ENCODE measurements at places on chromosomes 2 and 18. TPM values are rescaled to one million over a fixed set of nuclear protein-coding genes. Genes with fewer than 3 reads are reported as not detected.

Gene BUB1
- total RNA-seq = 48.2 TPM

Gene RBKS
- total RNA-seq = 1.6 TPM

Gene SLC4A5
- total RNA-seq = 0.65 TPM

Gene ATG4B
- 66.6 TPM for total RNA-seq

Gene IL36G
- total RNA-seq = not detected

Gene ASPRV1
- total RNA-seq = 0.71 TPM

DNA sequence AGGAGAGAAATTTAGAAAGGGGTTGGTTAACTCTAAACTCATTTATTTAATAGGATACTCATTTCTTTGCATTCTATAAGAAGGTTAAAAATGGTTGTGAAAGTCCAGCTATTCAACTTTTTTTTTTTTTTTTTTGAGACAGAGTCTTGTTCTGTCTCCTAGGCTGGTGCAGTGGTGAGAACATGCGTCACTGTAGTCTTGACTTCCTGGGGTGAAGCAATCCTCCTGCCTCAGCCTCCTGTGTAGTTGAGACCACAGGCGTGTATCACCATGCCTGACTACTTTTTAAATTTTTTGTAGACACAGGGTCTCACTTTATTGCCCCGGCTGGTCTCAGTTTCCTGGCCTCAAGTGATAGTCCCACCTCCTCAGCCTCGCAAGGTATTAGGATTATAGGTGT is 11.9 kb downstream of the ELP2 start:
- H3K4me3 ChIP-seq = no peak overlapping the region
- peaks cover 5% of the 10 kb centered on the region for H3K4me1 ChIP-seq
- H3K36me3 ChIP-seq = peaks cover 67% of the 10 kb centered on the region
- no peak for DNase-seq
- H3K27ac ChIP-seq = no peak overlapping the region
- no peaks in the 10 kb centered on the region for H3K27me3 ChIP-seq

- H3K4me3 ChIP-seq = no peak overlapping the region
- no peaks in the 10 kb centered on the region for H3K4me1 ChIP-seq
- no peaks in the 10 kb centered on the region for H3K36me3 ChIP-seq
- H3K27me3 ChIP-seq = no peaks in the 10 kb centered on the region
- DNase-seq = no peak
These were observed 66.5 kb upstream of the CABLES1 start for GRCh38 chr18:23068570-23069310.

DNA sequence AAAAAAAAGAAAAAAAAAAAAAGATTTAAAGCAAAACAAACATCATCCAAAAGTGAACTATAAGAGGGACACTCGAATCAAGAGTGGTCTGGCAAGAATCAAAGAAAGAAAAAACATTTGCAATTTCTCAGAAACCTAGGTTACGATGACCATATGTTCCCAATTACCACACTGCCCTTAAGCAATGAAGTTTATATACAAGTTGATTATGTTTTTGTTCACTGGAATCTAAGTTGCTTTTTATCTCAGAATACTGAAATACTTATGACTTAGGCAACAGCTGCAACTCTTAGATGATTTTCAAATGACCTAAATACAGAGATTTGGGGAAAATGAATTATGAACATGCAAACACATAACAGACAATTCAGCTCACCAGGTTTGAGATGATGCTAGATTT is 597.1 kb upstream of the CHAC2 start:
- no peak overlapping the region for H3K27ac ChIP-seq
- H3K4me1 ChIP-seq = no peaks in the 10 kb centered on the region
- no peak for DNase-seq
- H3K4me3 ChIP-seq = no peak overlapping the region
- H3K27me3 ChIP-seq = no peaks in the 10 kb centered on the region

GRCh38 chr2:72139874-72140620 is 7.6 kb downstream of the CYP26B1 start:
- no peaks in the 10 kb centered on the region for H3K36me3 ChIP-seq
- H3K4me3 ChIP-seq = no peak overlapping the region
- no peaks in the 10 kb centered on the region for H3K4me1 ChIP-seq
- H3K27ac ChIP-seq = no peak overlapping the region

GRCh38 chr2:195929531-195929930 is 139.1 kb downstream of the DNAH7 start:
- no peaks in the 10 kb centered on the region for H3K27me3 ChIP-seq
- H3K4me3 ChIP-seq = no peak overlapping the region
- no peaks in the 10 kb centered on the region for H3K36me3 ChIP-seq
- no peaks in the 10 kb centered on the region for H3K4me1 ChIP-seq

GRCh38 chr2:58237741-58238140 is 3.4 kb downstream of the FANCL start:
- DNase-seq = peak; percentile 67
- no peaks in the 10 kb centered on the region for H3K36me3 ChIP-seq
- peak overlapping the region; percentile 89 for H3K4me3 ChIP-seq

DNA sequence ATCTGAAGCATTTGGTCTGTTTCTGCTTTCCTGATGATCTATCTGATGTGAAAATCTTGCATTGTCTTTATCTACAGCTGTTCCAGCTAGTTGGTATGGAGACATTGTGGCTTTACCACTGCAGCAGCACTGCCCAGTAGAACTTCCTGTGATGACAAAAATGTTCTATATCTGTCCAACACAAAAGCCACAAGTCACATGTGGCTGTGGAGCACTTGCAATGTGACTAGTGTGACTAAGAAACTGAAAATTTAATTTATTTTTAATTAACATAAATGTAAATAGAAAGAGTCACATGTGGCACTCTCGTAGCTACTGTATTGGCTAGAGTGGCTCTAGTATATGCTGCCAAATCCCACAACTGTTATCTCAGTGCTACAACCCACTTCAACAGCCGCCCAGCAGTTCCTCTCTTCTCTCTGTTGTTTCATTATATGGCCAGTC is 425.7 kb downstream of the SETBP1 start:
- H3K4me1 ChIP-seq = peaks cover 54% of the 10 kb centered on the region
- H3K27ac ChIP-seq = peak overlapping the region; percentile 50
- H3K4me3 ChIP-seq = no peak overlapping the region
- no peaks in the 10 kb centered on the region for H3K27me3 ChIP-seq
- DNase-seq = peak; percentile 42

DNA sequence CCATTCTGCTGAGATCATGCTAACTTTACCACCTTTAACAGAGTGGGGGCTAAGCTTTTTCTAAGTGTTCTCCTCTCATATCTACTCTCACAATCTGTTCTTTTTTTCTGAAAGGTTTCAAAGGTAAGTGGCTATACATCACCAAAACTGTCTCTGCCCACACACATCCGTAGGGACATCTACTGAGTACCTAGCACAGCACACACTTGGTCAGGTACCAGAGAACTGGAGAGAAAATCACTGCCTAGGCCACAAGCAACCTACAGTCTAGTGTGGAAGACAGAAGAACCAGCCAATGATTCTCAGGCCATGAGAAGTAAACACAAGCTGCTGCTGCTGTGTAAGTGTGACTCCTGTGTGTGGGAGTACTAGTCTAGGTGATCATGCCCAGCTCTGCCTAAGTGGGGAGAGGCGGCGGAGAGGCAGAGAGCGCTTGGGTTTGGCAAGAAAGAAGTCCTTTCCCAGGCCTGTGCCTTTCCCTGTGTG is 176.1 kb upstream of the ZFP36L2 start:
- no peak for DNase-seq
- no peaks in the 10 kb centered on the region for H3K27me3 ChIP-seq
- no peak overlapping the region for H3K4me3 ChIP-seq
- peak overlapping the region; percentile 53 for H3K27ac ChIP-seq
- H3K36me3 ChIP-seq = no peaks in the 10 kb centered on the region

GRCh38 chr2:157326698-157327097 is 1.1 kb upstream of the ERMN start:
- no peak overlapping the region for H3K27ac ChIP-seq
- no peaks in the 10 kb centered on the region for H3K36me3 ChIP-seq
- no peaks in the 10 kb centered on the region for H3K27me3 ChIP-seq
- H3K4me3 ChIP-seq = no peak overlapping the region

- DNase-seq = peak; percentile 9
- no peaks in the 10 kb centered on the region for H3K36me3 ChIP-seq
- H3K4me1 ChIP-seq = no peaks in the 10 kb centered on the region
These were observed 72.8 kb downstream of the HNMT start for GRCh38 chr2:138037090-138037489.

DNA sequence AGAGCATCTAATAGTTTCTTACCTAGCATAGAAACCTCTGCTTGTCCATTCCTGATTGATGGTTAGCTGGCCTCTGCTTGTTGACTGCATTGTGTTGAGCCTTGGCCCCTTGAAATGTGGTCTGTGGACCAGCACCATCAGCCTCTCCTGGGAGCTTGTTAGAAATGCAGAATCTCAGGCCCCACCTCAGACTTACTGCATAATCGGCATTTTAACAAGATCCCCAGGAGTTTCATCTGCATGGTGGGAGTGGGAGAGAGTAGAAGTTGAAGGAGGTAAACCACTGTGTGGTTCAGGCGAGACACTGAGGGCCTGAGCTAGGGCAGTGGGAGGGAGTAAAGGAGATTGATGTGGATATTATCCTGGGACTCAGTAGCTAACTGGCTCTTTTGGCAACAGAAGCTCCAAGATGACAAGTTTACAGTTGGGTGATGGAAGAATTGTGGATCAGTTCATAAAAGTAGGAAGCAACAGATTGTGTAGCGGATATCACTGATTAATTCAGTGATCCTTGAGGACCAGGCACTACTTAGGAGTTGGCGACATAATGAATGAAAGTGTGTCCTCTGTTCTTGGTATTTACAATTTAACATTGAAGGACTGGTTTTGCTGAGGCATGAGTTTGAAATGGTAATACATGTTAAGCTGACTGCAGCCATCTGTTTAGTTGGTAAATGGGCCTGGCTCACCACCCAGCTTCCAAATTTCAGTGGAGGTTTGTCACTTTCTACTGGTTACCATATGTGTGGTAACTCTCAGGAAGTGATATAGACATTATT is 20.9 kb downstream of the PHLPP1 start:
- H3K27me3 ChIP-seq = no peaks in the 10 kb centered on the region
- no peaks in the 10 kb centered on the region for H3K4me1 ChIP-seq
- no peak overlapping the region for H3K27ac ChIP-seq
- no peaks in the 10 kb centered on the region for H3K36me3 ChIP-seq
- no peak overlapping the region for H3K4me3 ChIP-seq

DNA sequence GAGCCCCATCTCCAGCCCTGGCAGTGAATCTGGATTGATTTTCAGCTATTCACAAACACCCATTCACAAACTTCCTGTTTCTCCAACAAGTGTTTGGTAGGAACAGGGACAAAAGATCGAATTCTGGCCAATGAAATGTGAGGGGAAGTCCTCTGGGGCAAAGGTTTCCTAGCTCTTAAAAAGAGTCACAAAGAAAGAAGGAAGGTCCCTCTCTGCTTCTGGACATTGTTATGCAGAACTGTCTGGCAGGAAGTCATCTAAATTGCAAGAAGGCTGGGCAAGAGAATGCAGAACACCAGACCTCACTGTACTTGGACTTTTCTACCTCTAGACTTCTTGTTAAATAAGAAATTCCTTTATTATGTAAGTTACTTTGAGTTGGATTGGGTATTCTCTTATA is 137.3 kb downstream of the CCDC148 start:
- H3K36me3 ChIP-seq = no peaks in the 10 kb centered on the region
- H3K27me3 ChIP-seq = no peaks in the 10 kb centered on the region
- no peak overlapping the region for H3K4me3 ChIP-seq
- no peaks in the 10 kb centered on the region for H3K4me1 ChIP-seq

DNA sequence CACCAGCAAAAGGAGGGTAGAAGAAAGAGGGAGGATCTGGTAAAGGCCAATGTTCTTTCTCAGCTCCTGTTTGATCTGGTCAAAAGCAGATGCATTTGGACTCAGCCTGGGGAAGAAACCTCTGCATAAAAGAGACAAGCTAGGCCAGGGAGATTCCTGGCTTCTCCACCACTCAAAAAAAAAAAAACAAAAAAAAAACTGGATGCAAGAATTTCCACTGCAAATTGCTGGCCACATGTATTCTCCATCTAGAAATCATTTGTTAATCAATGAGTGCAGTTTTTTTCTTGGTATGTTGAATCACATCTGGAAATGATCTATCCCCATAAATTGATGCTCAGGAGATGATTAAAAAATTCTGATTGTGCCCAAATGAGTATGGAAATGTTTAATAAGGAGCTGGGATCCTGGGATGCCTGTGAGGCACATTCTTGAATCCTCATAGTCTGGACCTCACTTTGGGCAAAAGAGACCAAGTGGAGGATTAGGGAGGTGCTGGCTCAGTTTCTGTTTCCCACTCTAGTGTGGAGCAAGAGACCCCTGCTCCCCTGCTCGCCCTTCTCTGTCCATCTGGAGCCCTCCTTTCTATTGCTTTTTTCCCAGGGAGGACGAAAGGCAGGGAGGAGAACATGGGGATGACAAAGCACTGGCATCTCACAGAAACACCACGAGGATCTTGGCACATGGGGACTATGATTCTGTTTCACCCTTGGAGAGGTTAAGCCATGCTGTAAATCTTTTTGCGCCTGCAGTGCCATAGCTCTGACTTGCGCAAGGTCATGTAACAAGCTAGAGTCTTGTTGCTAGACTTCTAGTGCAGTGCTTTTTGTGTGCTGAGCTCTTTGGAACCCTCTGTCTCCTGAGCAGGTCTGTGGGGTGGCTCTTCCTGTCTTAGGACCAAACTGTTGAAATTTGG is 57.6 kb downstream of the APOB start:
- no peaks in the 10 kb centered on the region for H3K36me3 ChIP-seq
- no peak for DNase-seq
- no peak overlapping the region for H3K4me3 ChIP-seq
- H3K27me3 ChIP-seq = no peaks in the 10 kb centered on the region
- H3K4me1 ChIP-seq = no peaks in the 10 kb centered on the region

DNA sequence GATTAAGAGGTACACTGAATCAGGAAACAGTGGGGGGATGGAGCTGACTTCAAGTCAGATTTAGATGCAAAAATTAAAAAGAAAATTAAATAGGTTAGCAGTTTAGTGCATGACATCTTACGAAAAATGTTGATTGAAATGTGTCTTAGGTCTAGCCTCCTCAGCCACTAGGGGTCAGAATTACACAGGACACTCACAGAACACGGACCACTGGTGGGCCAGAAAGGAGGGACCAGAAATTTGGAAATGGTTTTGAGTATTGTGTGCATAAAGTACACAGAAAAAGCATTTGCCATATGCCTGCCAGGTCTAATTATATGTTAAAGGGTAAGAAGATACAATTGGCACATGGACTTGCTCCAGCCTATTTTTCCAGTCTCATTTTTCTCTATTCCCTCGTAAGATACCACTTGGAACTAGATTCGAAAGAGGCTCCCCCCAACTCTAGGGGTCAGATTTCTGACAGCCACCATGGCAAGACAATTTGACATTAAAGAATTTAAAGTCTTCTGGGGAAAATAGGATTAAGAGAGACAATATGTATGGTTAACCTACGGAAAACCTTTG is 550.2 kb upstream of the SETBP1 start:
- H3K36me3 ChIP-seq = no peaks in the 10 kb centered on the region
- H3K4me1 ChIP-seq = no peaks in the 10 kb centered on the region
- H3K4me3 ChIP-seq = no peak overlapping the region
- peak; percentile 78 for DNase-seq
- no peak overlapping the region for H3K27ac ChIP-seq
- no peaks in the 10 kb centered on the region for H3K27me3 ChIP-seq

DNA sequence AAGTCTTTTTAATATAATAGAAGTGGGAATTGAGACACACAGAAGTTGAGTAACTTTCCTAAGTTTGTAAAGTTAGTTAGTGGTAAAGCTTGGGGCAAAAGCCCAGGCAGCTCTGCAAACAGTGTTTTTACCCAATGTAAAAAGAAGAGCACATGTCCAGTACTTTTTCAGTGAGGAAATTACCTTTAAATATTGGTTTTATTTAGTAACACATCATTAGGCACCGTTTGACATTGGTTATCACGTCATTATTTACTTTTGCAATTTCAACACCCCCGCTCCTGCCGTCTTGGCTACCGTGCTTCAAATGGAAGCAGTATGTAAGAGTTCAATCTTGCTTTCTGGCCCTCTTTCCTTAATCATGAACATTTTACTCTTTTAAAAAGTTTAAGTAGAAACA is 807.9 kb downstream of the EPHA4 start:
- no peak overlapping the region for H3K4me3 ChIP-seq
- DNase-seq = no peak
- no peak overlapping the region for H3K27ac ChIP-seq
- H3K36me3 ChIP-seq = no peaks in the 10 kb centered on the region
- H3K4me1 ChIP-seq = no peaks in the 10 kb centered on the region
